Body of pancreas (tissue), 4 donors: ENCODE measurements at places on chromosomes 11 and 22.
A peak's percentile ranks its signal among the peaks of the same experiment; 100 is the strongest.

DNA sequence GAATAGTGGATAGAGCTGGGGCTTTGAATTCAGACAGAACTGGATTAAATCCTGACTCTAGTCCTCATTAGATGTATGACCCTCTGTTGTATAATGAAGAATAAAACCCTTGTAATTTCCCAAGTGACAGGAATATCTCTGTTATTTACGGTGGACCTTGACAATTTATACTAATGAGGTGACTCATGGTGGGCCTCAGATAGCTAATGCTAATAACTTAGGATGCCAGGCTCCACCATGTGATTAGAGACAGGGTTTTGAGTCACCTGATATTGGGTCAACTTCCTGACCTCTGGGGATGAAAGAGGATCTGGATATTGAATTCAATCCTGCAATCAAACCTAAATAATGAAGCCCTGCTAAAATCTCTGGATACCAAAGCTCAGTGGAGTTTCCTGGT is 33.6 kb downstream of the OSBP start:
- H3K36me3 ChIP-seq = peaks cover 32% of the 10 kb centered on the region
- no peaks in the 10 kb centered on the region for H3K27me3 ChIP-seq
- H3K27ac ChIP-seq = no peak overlapping the region
- H3K4me3 ChIP-seq = no peak overlapping the region
- H3K4me1 ChIP-seq = peaks cover 6% of the 10 kb centered on the region

- no peak overlapping the region for H3K4me3 ChIP-seq
- no peaks in the 10 kb centered on the region for H3K36me3 ChIP-seq
- no peaks in the 10 kb centered on the region for H3K4me1 ChIP-seq
- peaks cover 4% of the 10 kb centered on the region for H3K27me3 ChIP-seq
Observed at GRCh38 chr22:25909614-25910387, 167.8 kb downstream of the MYO18B start.

DNA sequence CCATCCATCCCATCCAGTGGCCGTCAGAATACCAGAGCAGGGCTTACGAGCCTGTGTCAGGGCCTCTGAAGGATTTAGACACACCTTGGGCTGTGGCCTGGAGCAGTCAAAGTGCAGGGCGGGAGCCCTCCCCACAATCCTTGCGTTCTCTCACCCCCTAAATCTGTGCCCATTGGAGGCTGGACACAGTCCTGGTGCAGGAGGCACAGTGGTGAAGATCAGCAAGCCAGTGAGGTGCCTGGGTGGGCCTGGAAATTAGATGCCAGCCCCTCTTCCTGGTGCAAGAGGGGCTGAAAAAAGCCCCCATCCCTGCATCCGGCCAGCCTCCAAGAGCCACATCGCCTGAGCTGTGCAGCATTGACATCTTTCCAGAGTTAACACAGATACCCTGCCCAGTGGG is 1045.8 kb downstream of the TBC1D22A start:
- no peaks in the 10 kb centered on the region for H3K36me3 ChIP-seq
- DNase-seq = no peak
- no peak overlapping the region for H3K4me3 ChIP-seq

GRCh38 chr11:107799218-107799859 is 59.2 kb downstream of the SLC35F2 start:
- H3K36me3 ChIP-seq = no peaks in the 10 kb centered on the region
- DNase-seq = peak; percentile 72
- H3K27me3 ChIP-seq = no peaks in the 10 kb centered on the region
- H3K27ac ChIP-seq = no peak overlapping the region
- H3K4me1 ChIP-seq = no peaks in the 10 kb centered on the region

DNA sequence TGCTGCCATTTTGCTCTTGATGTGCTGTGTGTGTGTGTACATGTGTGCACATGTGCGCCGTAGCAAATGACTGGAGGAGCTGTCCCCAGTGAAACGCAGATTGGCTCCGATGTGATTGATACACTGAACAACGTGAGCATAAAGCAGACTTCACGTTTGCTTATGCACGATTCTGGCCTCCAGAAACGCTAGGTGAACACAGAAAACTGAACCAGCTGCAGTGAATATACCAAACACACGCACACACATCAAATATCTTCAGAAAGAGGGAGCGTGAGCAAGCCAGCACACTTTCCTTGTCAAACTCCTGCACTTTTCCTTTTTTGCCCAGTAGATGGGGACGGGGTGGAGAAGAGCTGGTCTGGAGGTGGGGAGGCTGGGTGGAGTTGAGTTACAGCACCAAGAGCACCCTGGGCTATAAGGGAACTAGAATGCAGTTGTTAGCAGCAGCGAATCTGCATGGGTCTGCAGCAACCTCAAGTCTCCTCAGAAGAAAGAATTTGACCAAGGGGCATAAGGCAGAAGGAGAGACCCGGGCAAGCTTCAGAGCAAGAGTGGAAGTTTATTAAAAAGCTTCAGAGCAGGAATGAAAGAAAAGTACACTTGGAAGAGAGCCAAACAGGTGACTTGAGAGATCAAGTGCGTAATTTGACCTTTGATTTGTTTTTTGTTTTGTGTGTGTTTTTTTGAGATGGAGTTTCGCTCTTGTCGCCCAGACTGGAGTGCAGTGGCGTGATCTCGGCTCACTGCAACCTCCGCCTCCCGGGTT is 77.8 kb upstream of the CADM1 start:
- no peak overlapping the region for H3K27ac ChIP-seq
- H3K4me3 ChIP-seq = no peak overlapping the region
- H3K36me3 ChIP-seq = no peaks in the 10 kb centered on the region
- no peak for DNase-seq
- no peaks in the 10 kb centered on the region for H3K27me3 ChIP-seq
- no peaks in the 10 kb centered on the region for H3K4me1 ChIP-seq

DNA sequence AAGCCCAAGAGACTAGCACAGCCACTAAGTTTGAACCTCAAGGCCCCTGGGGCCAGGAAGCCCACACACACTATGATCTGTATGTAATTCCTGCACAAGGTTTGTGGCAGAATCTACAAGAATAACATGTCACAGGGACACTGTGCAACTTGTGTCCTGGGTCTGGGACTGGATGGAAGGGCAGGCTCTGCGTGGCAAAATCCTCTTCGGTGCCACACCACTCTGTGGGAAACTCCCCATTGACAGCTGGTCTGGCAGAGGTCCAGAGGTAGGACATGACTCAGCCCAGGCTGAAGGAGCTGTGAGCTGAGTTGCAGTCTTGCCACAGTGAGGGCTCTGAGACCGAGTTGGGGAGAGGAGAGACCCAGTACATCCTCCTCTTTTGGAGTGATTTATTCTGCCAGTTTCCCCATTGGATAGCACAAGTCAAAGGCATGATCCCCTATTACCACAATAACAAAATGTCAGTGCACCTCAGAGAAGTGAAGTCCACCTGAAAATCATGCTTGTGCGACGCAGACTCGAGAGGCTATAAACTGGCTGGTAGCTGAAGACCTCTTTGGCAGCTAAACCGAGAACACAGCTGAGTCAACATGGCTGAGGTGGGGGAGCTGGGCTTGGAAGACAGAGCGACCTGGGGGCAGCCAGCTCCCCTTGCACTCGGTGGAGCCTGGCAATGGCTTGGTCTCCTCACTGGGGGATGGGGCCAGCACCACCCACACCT is 23.3 kb upstream of the SERPIND1 start:
- H3K4me1 ChIP-seq = no peaks in the 10 kb centered on the region
- H3K27ac ChIP-seq = no peak overlapping the region
- peaks cover 9% of the 10 kb centered on the region for H3K36me3 ChIP-seq

DNA sequence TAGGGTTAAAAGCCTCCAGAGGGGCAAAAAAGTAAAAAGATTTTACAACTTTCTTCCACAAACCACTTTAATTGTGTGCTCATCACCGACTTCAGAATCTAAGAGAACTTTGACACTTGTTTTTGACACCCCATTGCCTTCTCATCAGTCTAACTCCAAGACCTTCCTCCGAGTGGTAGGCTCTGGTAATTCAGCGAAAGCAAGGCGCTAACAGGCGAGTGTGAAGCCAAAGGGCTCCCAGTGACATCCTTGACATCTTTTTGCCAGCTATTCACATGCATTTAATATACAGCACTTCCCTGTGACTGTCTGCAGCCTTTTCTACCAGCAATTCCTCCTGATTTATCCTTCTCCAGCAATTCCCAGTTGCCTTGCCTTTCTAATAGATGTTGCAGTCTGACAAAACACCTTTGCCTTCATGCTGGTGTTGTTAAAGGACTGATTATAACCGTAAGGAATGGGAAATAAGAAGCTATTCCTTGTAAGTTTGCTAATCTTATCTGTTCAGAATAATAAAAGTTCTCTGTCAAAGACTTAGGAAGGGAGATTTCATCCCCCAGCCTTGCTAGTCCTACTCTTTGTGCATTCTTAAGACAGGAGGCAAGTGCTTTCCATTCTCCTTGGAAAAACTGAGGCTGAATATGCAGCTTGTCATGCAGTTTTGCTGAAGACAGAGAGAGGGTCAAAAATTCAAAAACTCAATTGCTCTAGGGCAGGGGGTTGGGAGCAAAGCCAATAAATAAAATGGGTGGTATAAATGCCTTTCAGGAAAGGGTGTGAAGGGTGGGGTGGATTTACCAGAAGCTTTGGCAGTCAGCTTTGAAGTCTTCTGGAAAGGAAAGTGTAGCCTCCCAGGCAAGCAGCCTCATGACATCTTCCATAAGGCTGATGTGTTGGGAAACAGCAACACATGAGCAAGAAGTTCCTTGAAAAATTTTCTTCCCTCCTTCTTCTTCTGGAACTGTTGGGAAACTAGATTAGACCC is 39.1 kb downstream of the SNX19 start:
- no peak overlapping the region for H3K4me3 ChIP-seq
- H3K27me3 ChIP-seq = no peaks in the 10 kb centered on the region
- DNase-seq = no peak
- no peaks in the 10 kb centered on the region for H3K4me1 ChIP-seq
- no peaks in the 10 kb centered on the region for H3K36me3 ChIP-seq

DNA sequence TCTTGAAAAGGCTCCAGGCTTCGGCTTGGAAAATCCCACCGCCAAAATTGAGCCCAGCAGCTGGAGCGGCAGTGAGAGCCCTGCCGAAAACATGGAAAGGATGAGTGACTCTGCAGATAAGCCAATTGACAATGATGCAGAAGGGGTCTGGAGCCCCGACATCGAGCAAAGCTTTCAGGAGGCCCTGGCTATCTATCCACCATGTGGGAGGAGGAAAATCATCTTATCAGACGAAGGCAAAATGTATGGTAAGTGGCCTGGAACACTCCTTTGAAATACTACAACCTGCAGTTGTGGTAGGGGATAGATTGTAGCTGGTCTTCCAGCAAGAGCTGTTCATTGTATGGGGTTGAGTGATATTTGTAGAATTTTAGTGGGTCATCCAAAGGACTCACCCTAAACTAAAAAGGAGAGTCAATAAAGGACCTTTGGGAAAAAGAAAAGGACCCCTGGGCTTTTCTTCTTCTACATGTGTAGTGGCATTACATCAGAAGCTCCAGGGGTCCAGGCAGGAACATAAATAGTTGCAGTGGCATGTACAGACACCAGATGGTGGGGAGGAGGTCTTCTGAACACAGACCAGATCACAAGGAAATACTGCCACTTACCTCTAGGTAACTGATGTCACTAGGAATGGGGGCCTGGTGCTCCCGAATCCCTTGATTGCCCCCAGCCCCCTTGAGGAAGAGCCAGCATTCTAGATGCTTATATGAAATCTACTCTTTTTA is 90.1 kb downstream of the TEAD1 start:
- H3K4me1 ChIP-seq = peaks cover 4% of the 10 kb centered on the region
- H3K27ac ChIP-seq = no peak overlapping the region
- H3K27me3 ChIP-seq = no peaks in the 10 kb centered on the region
- H3K36me3 ChIP-seq = no peaks in the 10 kb centered on the region

- H3K27ac ChIP-seq = peak overlapping the region; percentile 96
- no peak overlapping the region for H3K4me3 ChIP-seq
- peaks cover 82% of the 10 kb centered on the region for H3K4me1 ChIP-seq
Observed at GRCh38 chr11:117181586-117182550, 3.3 kb downstream of the SIDT2 start.

- no peaks in the 10 kb centered on the region for H3K27me3 ChIP-seq
- H3K4me1 ChIP-seq = no peaks in the 10 kb centered on the region
Observed at GRCh38 chr22:31477329-31477728, 12.3 kb downstream of the EIF4ENIF1 start.

- DNase-seq = no peak
- peaks cover 16% of the 10 kb centered on the region for H3K4me1 ChIP-seq
- no peaks in the 10 kb centered on the region for H3K27me3 ChIP-seq
- no peak overlapping the region for H3K27ac ChIP-seq
Observed at GRCh38 chr11:125289419-125290098, 125.0 kb downstream of the PKNOX2 start.

DNA sequence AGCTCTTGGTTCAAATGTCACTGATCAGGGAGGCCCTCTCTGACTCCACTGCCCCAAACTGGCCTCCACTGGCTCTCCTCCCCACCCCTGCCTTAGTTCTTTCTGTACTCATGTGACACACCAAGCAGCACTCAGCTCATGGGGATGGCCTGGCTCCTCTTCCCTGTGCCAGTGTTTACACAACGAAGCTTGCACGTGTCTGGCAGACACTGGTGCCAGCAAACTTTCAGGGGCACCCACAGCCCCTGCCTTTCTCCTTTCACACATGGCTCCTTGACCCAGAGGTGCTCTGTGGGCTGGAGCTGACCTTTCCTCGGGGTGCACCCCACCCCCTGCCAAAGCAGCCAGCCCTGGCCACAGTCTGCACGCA is 37.6 kb upstream of the PARVG start:
- H3K4me1 ChIP-seq = no peaks in the 10 kb centered on the region
- no peak overlapping the region for H3K4me3 ChIP-seq
- no peaks in the 10 kb centered on the region for H3K27me3 ChIP-seq
- H3K36me3 ChIP-seq = no peaks in the 10 kb centered on the region
- H3K27ac ChIP-seq = peak overlapping the region; percentile 28
- no peak for DNase-seq

GRCh38 chr11:802693-803466 is 2.2 kb downstream of the PIDD1 start:
- H3K4me1 ChIP-seq = peaks cover 31% of the 10 kb centered on the region
- no peak for DNase-seq
- no peaks in the 10 kb centered on the region for H3K27me3 ChIP-seq
- no peaks in the 10 kb centered on the region for H3K36me3 ChIP-seq
- no peak overlapping the region for H3K4me3 ChIP-seq
- H3K27ac ChIP-seq = no peak overlapping the region

DNA sequence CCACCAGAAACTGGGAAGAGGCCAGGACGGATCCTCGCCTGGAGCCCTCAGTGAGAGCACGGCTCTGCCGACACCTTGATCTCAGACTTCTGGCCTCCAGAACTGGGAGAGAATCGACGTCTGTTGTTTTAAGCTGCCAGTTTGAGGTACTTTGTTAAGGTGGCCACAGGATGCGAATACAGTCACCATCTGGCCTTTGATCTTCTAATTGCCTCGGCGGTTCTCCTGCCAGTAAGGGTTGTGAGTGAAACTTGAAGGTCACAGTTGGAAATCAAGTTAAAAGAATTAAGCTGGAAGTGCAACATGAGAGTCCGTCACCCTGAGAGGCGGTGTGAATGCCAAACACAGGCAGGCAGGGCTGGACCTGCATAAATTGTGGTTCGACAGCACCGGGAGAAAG is 27.9 kb downstream of the PARVB start:
- no peaks in the 10 kb centered on the region for H3K36me3 ChIP-seq
- H3K27ac ChIP-seq = no peak overlapping the region
- H3K4me1 ChIP-seq = no peaks in the 10 kb centered on the region
- no peak overlapping the region for H3K4me3 ChIP-seq
- no peak for DNase-seq
- H3K27me3 ChIP-seq = no peaks in the 10 kb centered on the region

DNA sequence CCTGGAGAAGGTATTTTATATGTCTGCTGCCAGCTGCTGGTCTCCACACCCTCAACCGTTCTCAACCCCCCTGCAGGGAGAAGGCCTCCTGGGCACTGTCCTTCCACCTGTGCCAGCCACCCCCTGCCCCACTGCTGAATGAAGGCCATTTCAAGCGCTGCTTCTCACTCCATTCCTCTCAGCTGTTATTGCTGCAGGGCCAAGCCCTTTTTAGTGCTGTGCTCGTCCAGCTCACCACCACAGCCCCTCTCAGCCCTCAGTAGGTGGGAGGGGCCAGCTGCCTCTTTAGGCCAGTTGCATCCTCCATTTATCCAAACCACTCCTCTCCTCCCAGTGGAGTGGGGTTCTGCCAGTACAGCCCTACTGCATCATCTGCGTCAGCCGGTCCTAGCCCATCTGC is 1.8 kb upstream of the WBP2NL start:
- H3K36me3 ChIP-seq = no peaks in the 10 kb centered on the region
- H3K27ac ChIP-seq = no peak overlapping the region
- peaks cover 13% of the 10 kb centered on the region for H3K4me1 ChIP-seq
